ENCODE measurements at places on chromosomes 1 and 21.

- no peak for DNase-seq
These were observed 19.6 kb upstream of the OVAAL start for GRCh38 chr1:180539136-180539535.

DNA sequence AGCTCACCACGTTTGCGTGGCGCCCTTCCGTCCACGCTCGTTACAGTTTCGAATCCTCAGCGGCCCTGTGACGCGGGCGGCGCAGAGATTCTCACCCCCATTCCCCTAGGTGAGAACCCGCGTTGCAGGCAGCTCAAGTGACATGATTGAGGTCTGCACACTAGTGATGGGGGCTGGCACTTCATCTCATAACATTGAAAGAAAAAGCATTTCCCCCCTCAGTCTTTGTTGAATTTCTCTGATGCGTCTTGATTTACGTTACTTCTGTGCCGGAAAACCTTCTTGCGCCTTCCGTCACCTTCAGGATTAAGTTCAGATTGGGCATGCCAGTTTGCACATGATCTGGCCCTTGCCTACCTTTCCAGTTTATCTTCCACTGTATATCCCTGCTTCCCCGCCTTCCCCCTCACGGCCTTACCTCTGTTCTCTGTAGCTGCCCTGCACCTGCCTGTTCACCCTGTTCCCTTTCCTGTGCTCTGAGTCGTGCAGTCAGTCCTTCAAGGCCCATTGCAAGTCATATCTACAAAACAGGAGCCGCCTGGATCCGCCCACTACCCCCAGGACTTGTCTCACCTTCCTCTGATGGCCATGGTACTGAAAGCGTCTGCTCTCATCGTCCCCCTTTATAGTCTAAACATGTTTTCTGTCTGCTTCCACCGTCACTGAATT is 1.1 kb downstream of the CTPS1 start:
- peak; percentile 27 for DNase-seq

- DNase-seq = no peak
These were observed 65.7 kb downstream of the CNIH3 start for GRCh38 chr1:224681816-224682215.

GRCh38 chr1:214660190-214660589 is 57.2 kb downstream of the CENPF start:
- DNase-seq = no peak

DNA sequence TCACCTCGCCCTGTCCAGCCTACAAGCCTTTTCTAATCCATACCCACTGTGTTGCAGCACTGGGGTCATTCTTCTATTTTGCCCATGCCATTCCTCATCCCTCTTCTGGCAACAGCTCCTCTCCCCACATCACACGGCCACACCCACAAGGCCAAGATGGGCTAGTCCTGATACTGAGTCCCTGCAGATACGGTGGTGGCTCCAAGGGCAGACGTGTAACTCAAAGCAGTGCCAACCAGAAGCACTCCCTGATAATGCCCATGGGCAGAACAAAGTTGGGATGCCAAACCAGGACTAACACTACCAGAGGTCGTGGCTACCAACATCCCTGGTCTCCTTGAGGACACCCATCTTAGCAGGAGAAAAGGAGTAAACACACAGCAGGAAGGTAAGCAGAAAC is 64.8 kb downstream of the APP start:
- no peak for DNase-seq

- DNase-seq = no peak
These were observed 282.9 kb downstream of the PTPRU start for GRCh38 chr1:29519108-29519787.

GRCh38 chr1:233006541-233006973 is 56.1 kb downstream of the NTPCR start:
- no peak for DNase-seq

- DNase-seq = no peak
These were observed 89.7 kb upstream of the ESRRG start for GRCh38 chr1:216812966-216813365.

DNA sequence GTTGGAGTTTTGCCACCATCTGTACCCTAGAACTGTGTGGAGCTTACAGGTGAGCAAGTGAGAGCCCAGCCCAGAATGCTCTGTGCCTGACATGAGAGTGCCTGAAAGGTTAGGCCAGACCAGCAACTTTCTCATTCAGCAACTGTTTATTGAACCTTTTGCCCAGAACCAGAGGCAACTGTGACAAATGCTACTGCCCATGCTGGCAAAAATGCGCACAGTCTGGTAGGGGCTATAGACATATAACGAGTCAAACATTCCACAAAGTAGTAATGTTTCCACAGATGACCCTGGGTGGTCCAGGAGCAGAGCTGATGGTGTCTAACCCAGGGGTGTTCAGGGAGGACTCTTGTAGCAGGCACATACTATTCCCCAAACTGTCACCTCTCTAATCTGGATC is 56.0 kb upstream of the GCLM start:
- DNase-seq = no peak

DNA sequence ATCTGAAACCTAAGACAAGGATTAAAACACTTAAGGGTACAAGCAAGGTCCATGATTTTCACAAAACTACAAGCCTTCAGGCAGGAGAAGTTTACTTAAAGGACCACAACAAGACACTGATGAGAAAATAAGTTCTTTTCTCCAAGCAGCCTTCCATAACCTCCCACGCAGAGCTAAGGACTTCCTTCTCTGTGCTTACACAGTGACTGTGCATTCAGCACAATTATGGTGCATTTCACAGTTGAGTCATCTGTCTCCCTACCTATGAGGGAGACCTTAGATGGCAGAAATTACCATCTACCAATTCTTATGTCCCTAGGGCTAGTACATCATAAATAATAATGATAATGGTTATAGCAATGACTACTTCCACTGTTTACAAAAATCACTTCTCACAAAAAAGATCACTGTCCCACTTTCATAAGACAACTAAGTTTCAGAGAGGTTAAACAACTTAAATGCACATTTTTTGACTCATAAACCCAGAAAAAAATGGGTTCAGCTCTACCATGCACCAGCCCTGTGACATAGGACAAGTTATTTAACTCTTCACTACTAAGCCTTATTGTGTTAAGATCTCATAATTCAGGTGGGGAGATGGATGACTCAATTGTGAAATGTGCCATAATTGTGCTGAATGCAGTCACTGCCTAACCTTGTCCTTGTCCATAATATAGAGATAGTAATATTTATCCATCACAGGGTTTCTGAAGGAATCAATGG is 45.3 kb downstream of the TARBP1 start:
- DNase-seq = no peak

GRCh38 chr1:2529784-2530512 is at the start of gene HES5:
Gene HES5 (minus strand): TSS chr1:2530263. CDS start chr1:2530164, 99 bp downstream.
- DNase-seq = no peak

- DNase-seq = no peak
These were observed 127.6 kb upstream of the LMO4 start for GRCh38 chr1:87200875-87201638.

GRCh38 chr1:62139410-62139809 is 55.2 kb upstream of the L1TD1 start:
- no peak for DNase-seq

GRCh38 chr1:63087966-63088365 is 234.4 kb upstream of the FOXD3 start:
- DNase-seq = no peak

DNA sequence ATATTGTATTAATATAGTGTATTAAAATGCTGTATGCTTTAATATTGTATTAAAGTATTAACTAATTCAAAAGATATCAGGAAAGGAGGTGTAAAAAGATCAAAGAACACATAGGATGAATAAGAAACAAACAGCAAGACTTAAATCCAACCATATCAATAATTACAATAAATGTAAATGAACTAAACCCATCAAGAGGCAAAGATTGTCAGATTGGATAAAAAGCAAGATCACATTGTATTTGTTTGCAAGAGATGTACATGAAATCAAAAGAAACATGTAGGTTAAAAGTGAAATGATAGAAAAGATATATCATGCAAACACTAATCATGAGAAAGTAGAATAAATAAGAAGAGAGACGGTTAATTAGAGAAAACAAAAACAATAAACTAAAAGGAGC is 34.1 kb upstream of the RAB3GAP2 start:
- DNase-seq = no peak

GRCh38 chr1:48470481-48470855 is 1.5 kb downstream of the SPATA6 start:
- DNase-seq = no peak

- no peak for DNase-seq
These were observed 294.0 kb upstream of the C1orf87 start for GRCh38 chr1:60367532-60367931.

GRCh38 chr1:53326598-53327181 is 1.2 kb downstream of the LRP8 start:
- DNase-seq = no peak

Data from activated T-cell treated with anti-CD3 and anti-CD28 coated beads for 1 hour (primary cell).